ENCODE measurements at places on chromosomes 13 and 19.

- DNase-seq: no peak
Observed at GRCh38 chr13:92745258-92745657, 481.3 kb upstream of the GPC6 start.

DNA sequence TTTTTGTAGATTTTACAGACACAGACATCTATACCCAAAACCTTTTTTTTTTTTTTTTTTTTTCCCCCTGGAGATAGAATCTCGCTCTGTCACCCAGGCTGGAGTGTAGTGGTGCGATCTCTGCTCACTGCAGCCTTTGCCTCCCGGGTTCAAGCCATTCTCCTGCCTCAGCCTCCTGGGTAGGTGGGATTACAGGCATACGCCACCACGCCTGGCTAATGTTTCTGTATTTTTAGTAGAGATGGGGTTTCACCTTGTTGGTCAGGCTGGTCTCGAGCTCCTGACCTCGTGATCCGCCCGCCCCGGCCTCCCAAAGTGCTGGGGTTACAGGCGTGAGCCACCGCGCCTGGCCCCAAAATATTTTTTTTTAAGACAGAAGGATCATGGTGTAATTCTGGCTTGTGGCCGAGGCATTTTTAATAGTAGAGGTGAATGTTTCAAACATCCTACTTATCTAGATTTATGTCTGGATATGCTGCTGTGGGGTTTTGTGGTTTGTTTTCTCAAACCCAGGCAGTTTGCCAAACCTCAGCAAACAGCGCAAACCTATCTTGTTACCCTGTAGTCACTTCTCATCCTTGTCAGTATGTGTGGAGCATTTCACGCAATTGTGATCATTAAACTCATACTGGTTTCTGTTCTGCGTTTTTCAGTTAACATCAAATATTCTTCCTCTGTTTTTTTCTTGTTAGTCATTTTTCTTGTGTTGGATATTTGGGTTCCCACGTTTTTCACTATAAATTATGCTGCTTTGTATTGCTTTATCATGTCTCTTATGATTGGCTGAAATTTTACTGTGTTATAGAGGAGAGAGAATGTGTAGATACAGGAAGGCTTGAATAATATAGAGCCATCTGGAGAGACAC, 36.2 kb upstream of the GARRE1 start:
- DNase-seq: no peak

GRCh38 chr13:39612023-39612637, 9.1 kb upstream of the LHFPL6 start:
- peak; percentile 76 for DNase-seq

- DNase-seq: no peak
Observed at GRCh38 chr13:113942591-113943103, 31.2 kb downstream of the C13orf46 start.

- no peak for DNase-seq
Observed at GRCh38 chr13:51769455-51770127, 34.4 kb downstream of the DHRS12 start.

DNA sequence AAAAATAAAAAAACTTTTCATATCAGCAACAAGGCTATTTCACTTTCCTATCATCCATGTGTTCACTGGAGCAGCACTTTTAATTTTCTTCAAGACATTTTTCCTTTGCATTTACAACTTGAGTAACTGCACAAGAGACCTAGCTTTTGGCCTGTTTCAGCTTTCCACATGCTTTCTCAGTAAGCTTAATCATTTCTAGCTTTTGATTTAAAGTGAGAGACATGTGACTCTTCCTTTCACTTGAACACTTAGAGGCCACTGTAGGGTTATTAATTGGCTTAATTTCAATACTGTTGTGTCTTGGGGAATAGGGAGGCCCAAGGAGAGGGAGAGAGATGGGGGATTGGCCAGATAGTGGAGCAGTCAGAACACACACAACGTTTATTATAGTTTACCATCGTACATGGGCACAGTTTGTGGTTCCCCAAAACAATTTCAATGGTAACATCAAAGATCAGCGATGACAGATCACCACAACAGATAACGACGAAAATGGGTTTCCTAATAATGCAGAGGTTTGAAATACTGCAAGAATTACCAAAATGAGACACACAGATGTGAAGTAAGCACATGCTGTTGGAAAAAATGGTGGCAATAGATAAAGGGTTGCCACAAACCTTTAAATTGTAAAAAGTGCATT, 117.6 kb downstream of the GGACT start:
- DNase-seq: no peak

GRCh38 chr19:37997911-37998344, 90.9 kb downstream of the SIPA1L3 start:
- no peak for DNase-seq

GRCh38 chr13:43383498-43384165, 360.2 kb downstream of the DNAJC15 start:
- no peak for DNase-seq

DNA sequence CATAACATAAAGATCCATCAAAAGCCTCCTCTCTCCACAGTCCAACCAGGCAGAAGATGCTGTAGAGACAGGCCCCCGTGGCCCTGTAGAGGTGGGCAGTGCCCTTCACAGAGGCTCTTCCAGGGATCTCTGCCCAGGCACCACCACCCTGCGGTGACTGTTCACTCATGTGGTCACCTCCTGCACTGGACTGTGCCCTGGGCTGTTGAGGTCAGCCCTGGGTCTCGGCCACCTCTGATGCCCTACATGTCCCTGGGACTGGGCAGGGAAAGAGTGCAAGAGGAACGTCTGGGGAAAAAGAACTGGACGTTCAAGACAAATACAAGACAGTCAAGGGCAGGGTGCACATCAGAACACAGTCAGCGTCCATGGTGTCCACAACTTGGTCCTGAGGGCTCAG, 22.3 kb downstream of the PEPD start:
- no peak for DNase-seq

DNA sequence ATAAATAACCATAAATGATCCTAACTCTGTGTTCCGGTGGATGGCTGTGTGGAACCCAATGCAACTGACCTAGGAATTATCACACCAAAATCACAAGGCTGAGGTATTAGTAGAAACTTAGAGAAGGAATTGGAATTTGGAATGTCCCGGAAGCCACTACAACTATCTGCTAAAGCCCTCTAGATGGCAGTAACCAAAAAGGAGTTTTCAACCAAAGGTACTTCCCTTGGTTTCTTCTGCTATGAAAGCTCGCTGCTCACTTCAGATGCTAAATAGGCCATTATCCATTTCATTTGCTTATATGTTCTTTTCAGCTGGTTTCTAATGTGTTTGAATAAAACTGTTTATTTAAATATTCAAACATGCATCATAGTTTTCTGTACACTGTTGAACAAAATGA, 1589.1 kb upstream of the SPRY2 start:
- DNase-seq: no peak

DNA sequence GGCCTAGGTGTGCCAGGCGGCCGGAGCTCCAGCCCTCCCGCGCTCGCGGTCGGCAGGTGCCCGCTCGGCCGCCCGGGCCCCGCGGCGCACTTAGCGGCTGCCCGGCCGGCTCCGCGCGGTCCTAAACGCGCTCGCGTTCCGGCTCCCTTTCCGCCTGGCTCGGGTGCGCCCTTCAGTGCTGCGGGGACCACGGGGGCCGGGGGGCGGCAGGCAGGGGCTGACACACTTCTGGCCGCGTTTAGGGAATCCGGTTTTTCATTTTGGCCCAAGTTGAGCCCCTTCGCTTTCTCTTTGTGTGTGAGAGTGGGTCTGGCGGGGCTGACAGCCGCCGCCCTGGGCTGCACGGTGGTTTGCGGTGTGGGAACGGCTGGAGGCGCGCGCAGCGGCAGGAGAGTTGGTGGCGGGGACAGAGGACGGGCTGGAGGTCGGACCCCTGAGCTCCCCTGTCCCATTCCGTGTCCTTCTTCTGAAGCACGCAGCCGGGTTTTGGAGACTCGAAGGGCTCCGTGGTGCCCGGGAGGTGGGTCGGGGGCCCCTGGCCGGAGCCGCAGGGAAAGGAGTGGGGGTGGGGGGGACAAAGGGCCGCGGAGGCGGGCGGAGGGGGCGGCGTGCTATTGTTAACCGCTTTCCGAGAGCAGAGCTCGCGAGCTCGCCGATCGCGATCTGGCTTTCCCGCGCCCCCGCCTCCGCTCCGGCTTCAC, 3.1 kb downstream of the FGF9 start:
- DNase-seq: peak; percentile 71

- peak; percentile 53 for DNase-seq
Observed at GRCh38 chr19:13055213-13056051, 47.2 kb downstream of the LYL1 start.

DNA sequence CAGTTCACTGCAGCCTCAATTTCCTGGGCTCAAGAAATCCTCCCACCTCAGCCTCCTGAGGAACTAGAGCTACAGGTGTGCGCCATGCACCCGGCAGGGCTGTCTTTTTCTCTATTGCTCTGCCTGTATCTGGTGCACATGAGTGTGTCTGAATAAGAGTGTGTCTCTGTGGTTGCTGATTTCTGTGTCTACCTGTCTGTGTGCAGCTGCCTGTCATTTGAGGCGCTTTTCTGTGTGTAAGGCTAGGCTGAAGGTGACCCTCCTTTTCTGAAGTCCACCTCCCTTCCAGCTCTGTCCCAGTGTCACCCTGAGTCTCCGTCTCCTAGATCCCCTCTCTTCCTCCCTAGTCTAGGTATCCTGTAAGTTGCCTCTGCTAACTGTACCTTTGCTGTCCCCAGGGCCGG, 1.5 kb upstream of the PRR12 start:
- no peak for DNase-seq

- no peak for DNase-seq
Observed at GRCh38 chr13:82358284-82358683, 1524.0 kb downstream of the SLITRK1 start.

- DNase-seq: no peak
Observed at GRCh38 chr19:16509141-16510061, 13.2 kb downstream of the C19orf44 start.

GRCh38 chr19:45824531-45825262, 9.6 kb upstream of the RSPH6A start:
- DNase-seq: no peak
